ENCODE measurements at places on chromosomes 3 and 15.

DNA sequence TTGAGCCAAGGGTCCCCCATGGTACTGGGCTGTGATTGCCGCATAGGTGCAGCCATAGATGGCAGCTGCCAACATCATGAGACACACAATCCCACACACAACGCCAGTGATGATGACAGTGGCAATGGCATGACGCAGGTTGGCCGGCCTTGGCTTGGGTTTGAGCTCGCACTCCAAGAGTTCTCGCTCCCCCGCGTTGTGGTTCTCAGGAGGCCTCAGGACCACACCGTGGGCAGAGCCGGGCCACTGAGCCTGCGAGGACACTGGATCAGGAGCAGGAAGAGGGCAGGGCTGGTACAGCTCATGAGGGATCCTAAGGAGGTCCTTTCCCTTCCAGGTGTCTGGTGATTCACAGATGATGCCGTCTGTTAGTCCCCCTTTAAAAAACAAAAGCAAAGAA is 9.3 kb downstream of the LRTM1 start:
- H3K27ac ChIP-seq: no peak overlapping the region
- no peaks in the 10 kb centered on the region for H3K36me3 ChIP-seq
- no peak overlapping the region for H3K4me3 ChIP-seq
- H3K4me1 ChIP-seq: no peaks in the 10 kb centered on the region

DNA sequence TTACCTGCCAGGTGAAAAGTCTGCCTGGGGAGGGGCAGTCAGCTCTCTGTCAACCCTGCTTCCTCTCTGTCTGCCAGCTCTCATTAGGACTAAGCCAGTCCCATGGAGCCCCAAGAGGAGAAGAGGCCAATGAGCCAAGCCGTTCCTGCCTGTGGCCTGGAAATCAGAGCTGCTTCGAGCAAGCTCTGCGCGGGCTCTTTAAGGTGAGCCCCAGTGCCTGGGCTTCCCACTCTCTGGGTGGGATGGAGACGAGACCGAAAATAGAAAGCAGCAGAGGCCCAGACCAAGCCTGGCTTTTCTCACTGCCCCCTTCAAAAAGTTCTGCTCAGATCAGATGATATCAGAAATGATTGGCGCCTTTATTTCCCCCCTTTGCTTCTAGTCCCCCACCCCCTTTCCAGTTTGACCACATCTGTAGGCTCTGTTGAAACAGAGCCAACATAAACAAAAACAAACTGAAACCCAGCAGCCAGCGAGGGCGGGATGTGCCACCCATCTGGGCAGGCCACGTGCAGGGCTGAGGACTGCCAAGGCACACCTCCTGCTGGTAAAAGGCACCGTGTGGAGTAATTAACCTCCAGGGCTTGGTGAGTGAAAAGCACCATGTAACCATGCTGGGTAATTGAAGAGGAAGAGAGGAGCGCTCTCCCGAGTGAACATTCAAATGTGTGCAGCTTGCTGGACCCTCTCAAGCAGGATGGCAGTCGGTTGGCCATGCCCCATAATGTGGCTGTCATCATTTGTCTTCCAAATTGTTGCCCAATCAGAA is 471.0 kb upstream of the PROK2 start:
- no peak for DNase-seq
- H3K27me3 ChIP-seq: no peaks in the 10 kb centered on the region
- peaks cover 37% of the 10 kb centered on the region for H3K4me1 ChIP-seq
- H3K36me3 ChIP-seq: no peaks in the 10 kb centered on the region
- no peak overlapping the region for H3K27ac ChIP-seq
- H3K4me3 ChIP-seq: no peak overlapping the region

GRCh38 chr3:73148682-73149081 is 87.2 kb downstream of the EBLN2 start:
- H3K27ac ChIP-seq: no peak overlapping the region
- no peaks in the 10 kb centered on the region for H3K27me3 ChIP-seq
- no peaks in the 10 kb centered on the region for H3K36me3 ChIP-seq
- DNase-seq: peak; percentile 37
- H3K4me3 ChIP-seq: no peak overlapping the region
- H3K4me1 ChIP-seq: peaks cover 9% of the 10 kb centered on the region

GRCh38 chr3:71309342-71309741 is 274.2 kb downstream of the FOXP1 start:
- H3K36me3 ChIP-seq: no peaks in the 10 kb centered on the region
- no peak for DNase-seq
- no peak overlapping the region for H3K27ac ChIP-seq
- no peak overlapping the region for H3K4me3 ChIP-seq
- peaks cover 72% of the 10 kb centered on the region for H3K4me1 ChIP-seq
- no peaks in the 10 kb centered on the region for H3K27me3 ChIP-seq

GRCh38 chr3:127822682-127823425 is 539 bp upstream of the MGLL start:
- H3K4me1 ChIP-seq: peaks cover 30% of the 10 kb centered on the region
- peak overlapping the region; percentile 86 for H3K27ac ChIP-seq
- H3K27me3 ChIP-seq: no peaks in the 10 kb centered on the region
- no peaks in the 10 kb centered on the region for H3K36me3 ChIP-seq
- no peak for DNase-seq

DNA sequence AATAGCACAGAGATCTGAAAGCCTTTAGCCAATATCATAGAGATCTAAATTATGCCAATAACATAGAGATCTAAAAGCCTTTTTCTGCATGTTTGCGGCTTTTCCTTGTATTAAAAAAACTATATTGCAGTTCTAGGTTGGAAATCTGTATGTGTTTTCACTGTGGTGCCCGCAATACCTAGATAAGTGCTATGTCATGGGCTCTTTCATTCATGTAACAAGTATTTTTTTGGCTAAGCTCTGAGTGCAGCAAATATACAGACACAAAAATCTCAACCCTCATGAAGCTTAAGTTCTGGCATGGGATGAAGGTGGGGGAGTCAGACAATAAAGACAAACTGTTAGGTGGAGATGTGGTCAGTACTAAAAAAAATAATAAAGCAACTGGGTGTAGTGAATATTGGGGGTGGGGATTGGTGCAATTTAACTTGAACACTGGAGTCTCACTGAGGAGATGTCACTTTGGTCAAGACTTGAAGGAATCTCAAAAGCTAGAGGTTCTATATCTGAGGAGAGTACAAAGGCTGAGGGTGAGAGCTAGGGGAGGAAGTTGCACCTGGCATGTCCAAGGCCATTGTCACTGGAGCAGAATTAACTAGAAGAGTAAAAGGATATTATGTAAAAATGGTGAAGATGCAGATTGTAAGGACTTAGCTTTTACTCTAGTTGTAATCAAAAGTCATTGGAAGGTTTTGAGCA is 973 bp downstream of the BUB1B start:
- H3K4me3 ChIP-seq: no peak overlapping the region
- H3K27me3 ChIP-seq: no peaks in the 10 kb centered on the region
- peak; percentile 12 for DNase-seq

DNA sequence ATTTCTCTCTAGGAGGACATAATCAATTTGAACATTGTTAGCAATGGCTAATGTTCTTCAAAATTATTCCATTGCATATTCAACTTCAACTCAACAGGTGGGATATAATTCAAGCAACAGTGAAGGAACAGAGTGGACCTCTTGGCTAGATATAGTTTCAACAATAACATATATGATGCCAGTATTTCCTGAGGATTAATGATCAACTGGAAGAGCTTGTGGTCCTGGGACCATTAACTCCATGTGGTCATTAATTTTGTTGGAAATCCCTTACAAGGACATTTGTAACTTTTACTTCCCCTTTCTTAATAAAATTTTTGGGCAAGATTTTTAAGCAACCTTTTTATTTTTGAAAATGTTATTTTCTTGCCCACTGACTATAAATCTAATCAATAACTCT is 54.3 kb upstream of the ROBO2 start:
- H3K36me3 ChIP-seq: no peaks in the 10 kb centered on the region
- H3K27me3 ChIP-seq: no peaks in the 10 kb centered on the region
- no peak overlapping the region for H3K27ac ChIP-seq
- no peak overlapping the region for H3K4me3 ChIP-seq
- H3K4me1 ChIP-seq: no peaks in the 10 kb centered on the region

DNA sequence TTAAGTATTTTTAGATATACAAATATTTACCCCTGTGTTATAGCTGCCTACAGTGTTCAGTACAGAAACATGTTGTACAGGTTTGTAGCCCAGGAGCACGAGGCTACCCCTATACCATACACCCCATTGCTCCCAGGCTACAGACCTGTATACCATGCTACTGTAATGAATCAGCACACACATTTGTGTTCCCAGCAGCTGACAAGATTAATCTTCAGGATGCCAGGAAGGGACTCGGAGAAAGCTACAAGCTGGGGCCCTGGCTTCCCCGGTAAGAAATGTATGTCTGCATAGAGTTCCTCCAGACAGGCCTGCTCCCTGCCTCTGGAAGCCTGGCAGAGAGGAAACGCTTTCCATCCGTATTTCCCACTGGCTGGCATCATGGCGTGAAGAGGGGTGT is 136.5 kb downstream of the XXYLT1 start:
- peak overlapping the region; percentile 74 for H3K27ac ChIP-seq
- no peak for DNase-seq
- H3K4me3 ChIP-seq: no peak overlapping the region

- peaks cover 32% of the 10 kb centered on the region for H3K4me1 ChIP-seq
- no peak for DNase-seq
- H3K36me3 ChIP-seq: peaks cover 8% of the 10 kb centered on the region
- H3K27me3 ChIP-seq: no peaks in the 10 kb centered on the region
- H3K27ac ChIP-seq: no peak overlapping the region
Observed at GRCh38 chr3:134214239-134214638, 36.4 kb downstream of the RYK start.

DNA sequence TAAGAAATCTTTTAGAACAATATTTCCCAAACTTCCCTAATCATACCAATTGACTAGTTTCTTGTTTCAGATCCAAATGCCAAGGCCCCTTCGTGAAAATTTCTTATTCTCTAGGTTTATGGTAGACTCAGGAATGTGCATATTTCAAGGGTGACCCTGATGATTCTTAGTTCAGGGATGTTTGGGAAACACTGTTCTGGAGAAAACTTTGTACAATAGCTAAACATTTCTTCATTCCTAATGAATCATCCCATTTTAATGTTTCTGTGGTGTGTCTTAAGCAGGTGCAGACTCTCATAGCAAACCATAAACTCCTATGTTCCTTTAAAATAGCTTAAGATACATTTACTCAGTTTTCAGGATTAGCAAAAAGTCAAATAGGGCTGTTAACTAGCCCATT is 314.5 kb downstream of the TIGIT start:
- H3K4me1 ChIP-seq: peaks cover 21% of the 10 kb centered on the region
- no peaks in the 10 kb centered on the region for H3K36me3 ChIP-seq
- H3K27me3 ChIP-seq: no peaks in the 10 kb centered on the region
- H3K27ac ChIP-seq: no peak overlapping the region
- no peak overlapping the region for H3K4me3 ChIP-seq
- DNase-seq: no peak

DNA sequence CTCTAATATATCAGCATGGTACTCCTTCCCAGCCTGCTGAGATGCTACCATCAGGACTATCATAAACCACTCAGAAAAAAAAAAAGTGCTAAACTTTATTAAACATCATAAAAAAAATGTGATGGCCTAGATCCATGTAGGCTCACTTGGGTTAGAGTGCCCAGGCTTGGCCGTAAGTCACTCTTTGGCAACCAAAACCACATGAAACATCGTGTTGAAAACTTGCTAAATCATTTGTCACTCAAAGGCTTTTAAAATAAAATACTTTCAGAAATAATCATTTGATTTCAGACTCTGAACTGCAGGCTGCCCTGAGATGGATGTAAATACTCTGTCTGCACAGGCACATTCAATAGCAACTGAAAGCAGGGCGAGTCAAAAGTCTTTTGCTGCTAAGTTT is 78.4 kb upstream of the WNT5A start:
- H3K4me1 ChIP-seq: no peaks in the 10 kb centered on the region
- H3K27ac ChIP-seq: peak overlapping the region; percentile 63
- no peaks in the 10 kb centered on the region for H3K27me3 ChIP-seq
- DNase-seq: no peak
- H3K36me3 ChIP-seq: no peaks in the 10 kb centered on the region

GRCh38 chr15:31522028-31522427 is 195.4 kb downstream of the KLF13 start:
- no peaks in the 10 kb centered on the region for H3K27me3 ChIP-seq
- DNase-seq: no peak
- no peaks in the 10 kb centered on the region for H3K36me3 ChIP-seq
- no peaks in the 10 kb centered on the region for H3K4me1 ChIP-seq
- no peak overlapping the region for H3K4me3 ChIP-seq

- no peak overlapping the region for H3K4me3 ChIP-seq
- H3K36me3 ChIP-seq: no peaks in the 10 kb centered on the region
- no peaks in the 10 kb centered on the region for H3K4me1 ChIP-seq
Observed at GRCh38 chr3:36501616-36502015, 121.3 kb downstream of the STAC start.

GRCh38 chr15:101043911-101044624 is 124.9 kb downstream of the LRRK1 start:
- peaks cover 4% of the 10 kb centered on the region for H3K4me1 ChIP-seq
- no peaks in the 10 kb centered on the region for H3K27me3 ChIP-seq
- peaks cover 40% of the 10 kb centered on the region for H3K36me3 ChIP-seq
- DNase-seq: peak; percentile 74
- H3K4me3 ChIP-seq: no peak overlapping the region

DNA sequence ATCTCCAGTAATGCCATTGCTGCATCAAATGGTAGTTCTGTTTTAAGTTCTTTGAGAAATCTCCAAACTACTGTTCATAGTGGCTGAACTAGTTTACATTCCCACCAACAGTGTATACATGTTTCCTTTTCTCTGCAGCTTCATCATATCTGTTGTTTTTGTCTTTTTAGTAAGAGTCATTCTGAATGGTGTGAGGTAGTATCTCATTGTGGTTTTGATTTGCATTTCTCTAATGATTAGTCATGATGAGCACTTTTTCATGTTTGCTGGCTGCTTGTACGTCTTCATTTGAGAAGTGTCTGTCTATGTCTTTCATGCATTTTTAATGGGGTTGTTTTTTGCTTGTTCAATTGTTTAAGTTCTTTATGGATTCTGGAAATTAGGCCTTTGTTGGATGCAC is 10.2 kb upstream of the GCSAM start:
- no peak for DNase-seq
- no peak overlapping the region for H3K27ac ChIP-seq
- H3K36me3 ChIP-seq: no peaks in the 10 kb centered on the region
- no peaks in the 10 kb centered on the region for H3K4me1 ChIP-seq
- H3K27me3 ChIP-seq: no peaks in the 10 kb centered on the region

GRCh38 chr3:134251731-134252391 is 1.2 kb upstream of the RYK start:
- no peak for DNase-seq
- peak overlapping the region; percentile 93 for H3K27ac ChIP-seq
- peaks cover 49% of the 10 kb centered on the region for H3K4me1 ChIP-seq
- H3K4me3 ChIP-seq: no peak overlapping the region
- no peaks in the 10 kb centered on the region for H3K36me3 ChIP-seq

- H3K27me3 ChIP-seq: no peaks in the 10 kb centered on the region
- H3K36me3 ChIP-seq: no peaks in the 10 kb centered on the region
- DNase-seq: no peak
- H3K27ac ChIP-seq: no peak overlapping the region
Observed at GRCh38 chr3:148373961-148374360, 323.7 kb upstream of the AGTR1 start.

DNA sequence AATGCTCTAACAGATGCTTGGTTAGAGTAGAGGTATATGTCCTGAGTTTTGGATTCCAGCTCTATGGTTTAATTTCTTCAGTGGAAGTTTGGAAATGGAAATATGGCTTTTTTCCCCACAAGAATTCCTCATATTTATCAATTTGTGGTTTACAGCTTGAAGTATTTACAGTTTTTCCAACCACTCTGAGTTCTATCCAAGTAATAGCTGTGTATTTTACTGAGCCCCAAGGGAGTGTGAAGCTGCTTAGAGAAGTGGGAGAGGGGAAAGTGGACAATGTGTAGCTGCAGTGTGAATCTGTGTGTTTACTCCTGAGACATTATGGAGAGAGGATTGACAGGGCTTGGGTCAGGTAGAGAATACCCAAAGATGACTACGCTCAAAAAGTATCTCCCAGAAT is 54.5 kb downstream of the NEK11 start:
- DNase-seq: no peak
- H3K27me3 ChIP-seq: no peaks in the 10 kb centered on the region
- no peaks in the 10 kb centered on the region for H3K4me1 ChIP-seq
- H3K27ac ChIP-seq: no peak overlapping the region
- no peaks in the 10 kb centered on the region for H3K36me3 ChIP-seq
